ENCODE measurements at places on chromosomes 3 and 15.

- no peak for DNase-seq
These were observed 207.2 kb downstream of the EPHA3 start for GRCh38 chr3:89314454-89315098.

DNA sequence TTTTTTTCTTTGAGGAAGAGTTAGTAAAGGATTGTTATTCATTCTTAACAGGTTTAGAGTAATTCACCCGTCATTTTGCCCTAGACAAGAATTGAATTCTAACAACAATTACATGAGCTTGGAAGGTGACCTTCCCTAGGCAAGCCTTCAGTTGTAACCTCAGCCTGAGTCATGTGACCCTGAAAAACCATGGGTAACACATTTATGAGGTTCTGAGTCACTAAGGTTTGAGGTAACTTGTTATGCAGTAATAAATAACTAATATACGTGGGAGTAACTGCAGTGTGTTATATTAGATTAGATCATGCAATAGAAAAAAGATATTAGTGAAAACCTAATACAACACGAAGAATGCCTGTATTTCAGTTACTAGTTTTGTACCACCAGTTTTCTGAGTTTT, 237.6 kb upstream of the NDN start:
- DNase-seq, result no peak

DNA sequence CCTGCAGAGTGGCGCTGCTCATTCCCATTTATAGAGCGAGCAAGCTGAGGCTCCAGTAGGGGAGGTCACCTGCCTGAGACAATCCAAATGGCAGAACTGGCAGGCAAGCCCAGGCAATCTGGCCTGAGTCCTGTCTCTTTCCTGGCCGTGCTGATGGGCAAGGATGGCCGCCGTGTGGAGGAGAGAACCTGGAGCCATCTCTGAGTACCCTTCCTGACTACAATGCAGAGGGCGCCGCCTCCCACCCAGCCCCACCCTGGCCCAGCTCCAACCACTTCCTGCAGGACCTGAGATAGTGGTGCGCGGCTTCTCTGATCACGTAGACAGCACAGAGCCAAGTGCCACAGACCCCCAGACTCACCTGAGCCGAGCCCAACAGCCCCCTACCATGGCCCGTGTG, 7.0 kb downstream of the TLR9 start:
- no peak for DNase-seq

DNA sequence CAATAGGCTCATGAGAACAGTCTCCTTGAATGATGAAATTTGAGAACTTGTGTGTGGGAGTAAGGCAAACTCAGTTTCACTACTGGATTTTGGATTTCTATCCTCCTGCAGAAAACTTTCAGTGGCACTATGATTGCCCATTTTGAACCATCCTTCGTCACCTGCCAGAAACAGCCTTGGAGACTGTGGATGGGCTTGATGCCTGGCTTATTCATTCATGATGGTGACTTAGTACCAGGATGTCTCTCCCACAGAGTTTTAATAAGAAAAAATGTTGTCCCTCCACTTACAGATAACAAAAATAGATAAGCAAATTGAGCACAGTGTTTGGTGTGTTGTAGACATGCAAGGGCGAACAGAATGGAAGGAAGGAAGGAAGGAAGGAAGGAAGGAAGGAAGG, 53.5 kb upstream of the CPNE4 start:
- DNase-seq, result no peak

DNA sequence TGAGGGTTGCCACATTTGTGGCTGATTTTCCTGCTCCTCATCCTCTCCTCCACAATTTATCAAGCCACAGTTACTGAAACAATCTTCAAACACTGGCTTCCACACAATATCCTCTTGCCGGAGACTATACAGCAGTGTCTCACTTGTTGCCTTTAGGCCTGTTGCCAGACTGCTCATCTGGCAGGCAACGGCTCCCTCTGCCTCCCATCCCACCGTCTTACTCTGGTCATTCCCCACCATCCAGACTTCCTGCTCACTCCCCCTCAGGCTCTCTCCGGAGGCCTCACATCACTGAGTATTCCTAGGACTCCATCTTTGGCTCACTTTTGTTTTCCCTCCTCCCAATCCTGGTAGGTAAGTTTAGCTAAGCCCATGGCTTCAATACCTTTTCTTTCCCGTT, 301.9 kb downstream of the IL20RB start:
- no peak for DNase-seq

- DNase-seq, result no peak
These were observed 79.7 kb upstream of the CGNL1 start for GRCh38 chr15:57296473-57297162.

Data from stimulated activated effector memory CD8-positive, alpha-beta T cell treated with anti-CD3 and anti-CD28 coated beads, Interleukin-12 subunit alpha, Interleukin-12 subunit beta, amount 100 ng/mL, for 72 hours (primary cell).